Stimulated activated CD8-positive, alpha-beta memory T cell treated with anti-CD3 and anti-CD28 coated beads, Interleukin-7, amount 100 ng/mL, for 4 hours (primary cell): ENCODE measurements at places on chromosomes 1 and 21.

DNA sequence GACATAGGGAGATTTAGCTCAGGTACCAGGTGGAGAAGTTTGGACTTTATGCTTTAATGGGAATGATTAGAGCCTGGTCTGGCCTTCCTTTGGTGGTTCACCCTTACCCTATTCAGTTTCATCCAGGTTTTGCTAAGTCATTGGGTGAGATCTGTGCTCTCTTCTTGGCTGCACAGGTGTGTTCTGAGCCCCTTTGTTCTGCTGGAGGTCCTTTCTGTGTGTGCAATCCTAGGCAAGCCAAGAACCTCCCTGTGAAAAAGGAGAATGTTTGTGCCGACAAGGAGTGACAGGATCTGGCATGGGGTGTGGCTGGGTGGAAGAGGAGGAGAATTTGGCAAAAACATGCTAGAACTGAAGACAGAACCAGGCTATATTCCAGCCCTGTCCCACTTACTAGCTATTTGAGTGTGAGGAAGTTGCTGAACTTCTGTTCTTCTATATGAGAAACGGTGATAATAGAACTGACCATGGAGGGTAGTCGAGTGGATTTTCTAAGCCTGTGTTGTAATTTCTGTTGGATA lies 4.6 kb downstream of the GSTM5 start:
- DNase-seq, result no peak

DNA sequence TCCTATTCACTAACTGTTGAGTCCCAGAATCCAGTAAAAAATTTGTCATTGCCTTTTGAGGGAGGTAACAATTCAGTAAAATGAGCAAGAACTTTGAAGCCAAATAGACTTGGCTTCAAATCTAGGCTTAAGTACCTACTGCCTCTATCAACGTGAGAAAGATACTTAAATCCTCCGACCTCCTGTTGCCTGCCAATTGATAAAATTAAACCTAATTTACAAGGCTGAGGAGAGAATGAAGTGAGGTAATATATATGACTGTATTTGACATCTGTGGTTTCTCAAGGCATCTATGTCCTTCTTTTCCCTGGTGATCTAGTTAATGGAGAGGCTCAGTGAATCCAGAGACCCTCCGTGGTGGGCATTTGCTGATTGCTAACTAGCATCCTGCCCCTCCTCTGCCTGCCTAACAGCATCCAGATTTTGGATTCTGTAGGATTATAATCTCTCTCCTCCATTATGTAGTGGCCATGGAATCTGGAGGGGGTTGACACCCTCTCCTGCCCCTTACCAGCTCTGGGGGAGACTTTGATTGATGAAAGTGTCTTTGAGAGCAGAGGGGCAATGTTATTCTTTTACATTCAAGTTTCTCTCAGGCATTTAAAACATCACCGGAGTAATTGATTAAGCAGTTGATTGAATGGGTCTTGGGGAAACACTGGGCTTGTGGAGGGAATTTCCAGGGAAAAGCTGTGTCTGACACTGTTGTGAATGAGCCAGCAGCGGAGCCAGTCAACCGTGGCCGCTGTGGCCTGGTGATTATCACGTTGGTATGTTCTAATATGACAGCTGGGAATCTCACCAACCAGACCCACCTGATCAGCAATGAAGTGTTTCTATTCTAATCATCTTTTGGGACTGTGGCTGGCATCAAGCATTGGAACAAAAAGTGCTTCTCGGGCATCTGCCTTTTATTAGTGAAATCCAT lies 140.7 kb upstream of the FAM78B start:
- no peak for DNase-seq

- no peak for DNase-seq
Measured at GRCh38 chr1:202005958-202006357, 4.4 kb upstream of the ELF3 start.

- DNase-seq, result no peak
Measured at GRCh38 chr1:48216313-48216712, 6.2 kb upstream of the SLC5A9 start.

- no peak for DNase-seq
Measured at GRCh38 chr1:98352378-98352777, 309.1 kb upstream of the SNX7 start.

DNA sequence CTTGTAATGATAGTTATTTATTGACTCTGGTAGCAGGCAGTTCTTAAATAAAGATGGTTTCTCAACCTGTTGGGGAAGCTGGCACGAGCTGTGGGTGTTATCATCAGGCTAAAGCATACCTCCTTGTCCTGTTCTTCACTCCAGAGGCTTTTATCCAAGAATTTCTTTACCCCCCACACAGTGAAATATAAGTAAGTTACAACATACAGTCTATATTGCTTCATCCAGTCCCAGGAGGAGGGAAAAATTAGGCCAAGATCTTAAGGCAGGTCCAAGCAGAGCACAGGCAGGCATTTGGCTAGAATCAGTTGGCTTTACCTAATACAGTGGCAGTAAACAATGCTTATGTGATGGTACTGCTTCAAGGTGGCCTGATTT lies 6.3 kb downstream of the TMEM81 start:
- DNase-seq, result no peak

GRCh38 chr1:65792669-65793358 lies at the start of gene PDE4B:
Gene PDE4B (plus strand): TSS chr1:65792895.
- DNase-seq, result no peak

GRCh38 chr1:29953961-29954360 lies 717.6 kb downstream of the PTPRU start:
- no peak for DNase-seq

DNA sequence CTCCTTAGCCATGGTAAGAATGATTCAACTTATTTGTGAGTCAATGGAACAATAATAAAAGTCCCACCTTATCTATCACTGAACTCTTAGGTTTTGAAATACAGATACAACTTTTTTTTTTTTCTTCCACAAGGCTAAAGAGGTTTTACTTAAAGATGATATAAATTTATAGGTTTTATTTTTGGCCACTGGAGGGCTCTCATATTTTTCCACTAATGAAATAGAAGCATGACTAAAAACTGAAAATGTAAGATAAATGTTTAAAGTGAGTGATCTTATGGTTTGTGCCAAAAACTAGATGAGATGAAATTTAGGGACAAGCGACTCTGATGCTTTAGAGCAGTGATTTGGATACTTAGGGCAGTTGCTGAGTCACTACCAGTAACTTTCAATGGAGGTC lies 499.0 kb downstream of the NUF2 start:
- DNase-seq, result no peak
